ENCODE measurements at places on chromosomes 2 and 18.

DNA sequence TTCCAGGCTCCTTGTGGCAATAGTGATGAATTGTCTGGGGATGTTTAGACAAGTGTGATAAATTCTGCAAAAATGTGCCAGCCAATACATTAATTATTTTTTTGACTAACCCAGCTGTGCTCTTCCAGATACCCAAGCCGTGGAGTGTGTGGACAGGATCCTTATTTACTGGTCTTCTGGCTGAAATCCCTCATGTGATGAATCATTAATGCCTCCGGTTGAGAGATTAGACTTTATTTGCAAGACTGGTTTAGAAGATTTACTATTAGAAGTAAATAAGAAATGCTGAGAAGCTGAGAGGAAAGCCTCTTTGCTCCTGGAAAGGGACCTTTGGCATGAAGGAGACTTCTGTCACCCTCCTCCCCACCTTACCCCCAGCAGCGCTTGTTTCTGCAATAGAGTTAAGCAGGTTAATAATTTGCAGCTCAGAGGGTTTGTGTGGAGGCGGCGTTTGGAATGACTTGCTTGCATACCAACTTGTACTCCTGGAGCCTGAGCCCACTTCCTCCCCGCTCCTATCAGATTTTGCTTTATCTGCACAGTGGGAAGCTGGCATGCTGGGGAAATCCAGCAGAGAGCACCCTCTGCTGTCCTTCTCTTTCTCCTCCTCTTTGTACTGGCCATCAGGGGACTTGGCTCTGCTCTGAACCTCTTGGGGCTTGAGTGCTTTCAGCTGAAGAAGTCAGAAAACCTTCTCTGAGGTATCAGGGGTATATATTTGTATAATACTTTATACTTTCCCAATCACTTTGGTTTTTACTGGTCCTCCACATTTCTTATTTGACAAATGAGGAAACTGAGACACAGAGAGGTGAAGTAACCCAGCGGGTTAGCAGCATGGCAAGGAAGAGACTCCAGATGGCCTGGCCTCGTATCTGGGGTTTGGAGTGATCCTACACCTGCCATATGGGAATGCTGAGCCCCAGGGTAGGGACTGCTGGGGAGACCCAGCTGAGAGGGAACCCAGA lies 16.3 kb downstream of the SLC3A1 start:
- no peak for DNase-seq
- H3K4me1 ChIP-seq = peaks cover 16% of the 10 kb centered on the region
- H3K4me3 ChIP-seq = no peak overlapping the region
- H3K27me3 ChIP-seq = no peaks in the 10 kb centered on the region

- no peak overlapping the region for H3K4me3 ChIP-seq
- no peak for DNase-seq
- no peaks in the 10 kb centered on the region for H3K27me3 ChIP-seq
- no peak overlapping the region for H3K27ac ChIP-seq
- peaks cover 39% of the 10 kb centered on the region for H3K4me1 ChIP-seq
- H3K36me3 ChIP-seq = no peaks in the 10 kb centered on the region
Measured at GRCh38 chr2:71100195-71100964, 29.6 kb downstream of the MCEE start.

DNA sequence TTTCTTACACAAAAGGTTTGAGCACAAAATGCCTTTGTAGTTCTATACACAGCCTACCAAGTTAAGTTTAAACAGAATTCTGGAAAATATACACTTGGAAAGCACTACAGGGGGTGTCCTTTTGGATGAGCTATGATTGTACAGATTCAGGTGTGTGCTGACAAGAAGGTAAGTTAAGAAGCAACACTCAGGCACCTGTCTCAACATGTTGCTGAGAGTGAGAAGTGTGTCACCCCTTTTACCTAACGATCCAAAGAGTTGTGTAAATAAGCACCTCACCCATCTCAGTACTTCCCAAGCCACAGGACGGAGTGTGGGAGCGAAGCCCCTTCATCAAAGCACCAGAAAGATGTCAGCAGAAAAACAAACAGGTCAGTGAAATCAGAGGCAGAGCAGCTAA lies 109.5 kb upstream of the DAPL1 start:
- DNase-seq = no peak
- peaks cover 13% of the 10 kb centered on the region for H3K36me3 ChIP-seq
- no peaks in the 10 kb centered on the region for H3K27me3 ChIP-seq
- H3K27ac ChIP-seq = peak overlapping the region; percentile 9

DNA sequence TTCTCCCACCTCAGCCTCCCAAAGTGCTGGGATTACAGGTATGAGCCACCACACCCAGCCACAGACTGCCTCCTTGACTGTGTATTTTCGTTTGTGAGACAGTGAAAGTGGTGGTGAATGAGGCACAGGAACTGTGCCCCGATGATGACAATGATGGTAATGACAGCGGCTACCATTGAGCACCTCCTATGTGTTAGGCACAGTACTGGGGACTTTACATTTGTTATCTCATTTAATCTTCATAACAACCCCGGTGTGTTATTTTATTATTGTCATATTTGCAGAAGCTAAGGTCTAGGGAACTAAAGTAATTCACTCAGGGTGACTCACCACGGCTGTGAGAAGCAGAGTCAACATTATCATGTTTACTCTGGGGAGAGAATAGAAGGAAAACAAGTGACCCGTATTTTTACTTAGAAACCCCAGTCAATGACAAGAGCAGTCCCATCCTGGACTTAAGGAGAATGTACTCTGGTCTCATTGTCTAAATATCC lies 77.6 kb upstream of the ALPP start:
- H3K36me3 ChIP-seq = no peaks in the 10 kb centered on the region
- no peaks in the 10 kb centered on the region for H3K27me3 ChIP-seq
- H3K4me3 ChIP-seq = no peak overlapping the region
- no peak for DNase-seq
- H3K4me1 ChIP-seq = no peaks in the 10 kb centered on the region

- no peak overlapping the region for H3K27ac ChIP-seq
- no peaks in the 10 kb centered on the region for H3K4me1 ChIP-seq
- peaks cover 38% of the 10 kb centered on the region for H3K36me3 ChIP-seq
- no peaks in the 10 kb centered on the region for H3K27me3 ChIP-seq
- no peak overlapping the region for H3K4me3 ChIP-seq
Measured at GRCh38 chr2:216424274-216424673, 12.0 kb downstream of the SMARCAL1 start.

- no peaks in the 10 kb centered on the region for H3K4me1 ChIP-seq
- H3K27me3 ChIP-seq = no peaks in the 10 kb centered on the region
- H3K4me3 ChIP-seq = no peak overlapping the region
- H3K27ac ChIP-seq = no peak overlapping the region
- no peak for DNase-seq
Measured at GRCh38 chr2:121297217-121297830, 12.3 kb upstream of the TFCP2L1 start.

GRCh38 chr2:74658516-74658915 lies 4.5 kb downstream of the SEMA4F start:
- H3K27me3 ChIP-seq = no peaks in the 10 kb centered on the region
- no peak overlapping the region for H3K27ac ChIP-seq
- peaks cover 1% of the 10 kb centered on the region for H3K36me3 ChIP-seq

GRCh38 chr18:32160547-32160946 lies 29.3 kb upstream of the MEP1B start:
- peaks cover 7% of the 10 kb centered on the region for H3K4me1 ChIP-seq
- no peak overlapping the region for H3K4me3 ChIP-seq
- no peak overlapping the region for H3K27ac ChIP-seq
- no peak for DNase-seq

DNA sequence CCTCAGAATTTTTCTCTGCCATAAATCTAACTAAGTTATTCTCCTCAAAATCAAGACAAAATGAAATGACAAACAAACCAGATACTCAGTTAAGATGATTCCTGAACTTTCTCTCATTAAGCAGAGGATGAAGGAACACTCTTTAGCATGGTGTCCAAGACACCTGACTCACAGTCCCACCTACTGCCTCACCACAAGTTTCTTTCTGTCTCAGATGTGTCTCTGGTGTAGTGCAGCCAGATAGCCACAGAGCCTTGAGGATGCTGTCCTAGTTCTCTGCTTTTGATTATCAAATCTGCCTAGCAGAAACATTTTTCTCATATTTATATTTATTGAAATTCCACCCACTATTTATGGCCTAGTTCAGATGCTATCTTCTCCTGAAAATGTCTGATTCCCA lies 103.6 kb upstream of the TMEM200C start:
- H3K36me3 ChIP-seq = no peaks in the 10 kb centered on the region
- H3K27ac ChIP-seq = no peak overlapping the region
- H3K4me1 ChIP-seq = no peaks in the 10 kb centered on the region
- DNase-seq = no peak
- no peaks in the 10 kb centered on the region for H3K27me3 ChIP-seq
- H3K4me3 ChIP-seq = no peak overlapping the region

DNA sequence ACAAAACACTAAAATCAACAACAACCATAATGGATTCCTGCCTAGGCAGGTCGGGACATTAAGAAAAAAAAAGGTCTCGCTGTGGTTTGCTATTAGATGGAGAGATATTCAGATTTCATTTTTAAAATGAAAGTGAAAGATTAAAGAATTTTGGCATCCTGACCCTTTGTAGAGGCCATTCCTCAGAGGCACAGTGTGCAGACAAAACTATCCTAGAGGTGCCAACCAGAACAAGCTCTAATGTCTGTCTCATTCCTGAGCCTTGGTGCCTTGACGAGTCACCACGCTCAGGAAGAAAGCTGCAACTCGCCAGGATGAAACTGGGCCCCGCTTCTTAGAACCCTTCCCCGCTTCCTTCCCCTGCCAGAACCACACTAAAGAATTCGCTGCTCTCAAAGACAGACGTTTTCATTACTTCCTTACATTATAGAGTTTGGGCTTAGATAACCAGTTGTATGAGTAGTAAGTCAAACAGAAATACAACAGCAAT lies 156.0 kb downstream of the TGIF1 start:
- DNase-seq = no peak
- peak overlapping the region; percentile 91 for H3K27ac ChIP-seq
- no peaks in the 10 kb centered on the region for H3K36me3 ChIP-seq
- H3K27me3 ChIP-seq = no peaks in the 10 kb centered on the region

DNA sequence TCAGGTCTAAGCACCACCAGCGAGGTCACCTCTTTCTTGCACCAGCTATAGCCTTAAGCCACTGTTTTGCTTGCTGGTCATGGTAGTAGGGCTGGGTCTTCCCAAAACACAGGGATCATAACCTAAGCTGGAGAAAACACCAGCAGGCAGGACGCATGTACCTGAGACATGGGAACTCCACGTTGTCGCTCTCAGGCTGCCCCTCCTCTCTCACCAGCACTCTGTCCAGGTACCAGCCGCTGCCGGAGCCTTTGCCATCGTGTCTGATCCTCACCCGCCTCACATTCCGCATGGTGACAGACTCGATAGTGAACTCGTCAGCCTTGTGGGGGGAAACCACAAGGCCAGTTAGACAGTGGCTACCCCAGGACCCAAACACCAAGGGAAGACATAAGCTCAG lies 79.5 kb downstream of the LOXHD1 start:
- H3K4me1 ChIP-seq = no peaks in the 10 kb centered on the region
- no peak for DNase-seq
- no peaks in the 10 kb centered on the region for H3K36me3 ChIP-seq
- H3K27me3 ChIP-seq = peaks cover 8% of the 10 kb centered on the region
- no peak overlapping the region for H3K4me3 ChIP-seq
- H3K27ac ChIP-seq = no peak overlapping the region

GRCh38 chr2:207444756-207445155 lies 85.0 kb upstream of the CREB1 start:
- no peaks in the 10 kb centered on the region for H3K27me3 ChIP-seq
- H3K4me1 ChIP-seq = no peaks in the 10 kb centered on the region
- H3K36me3 ChIP-seq = no peaks in the 10 kb centered on the region
- no peak for DNase-seq

DNA sequence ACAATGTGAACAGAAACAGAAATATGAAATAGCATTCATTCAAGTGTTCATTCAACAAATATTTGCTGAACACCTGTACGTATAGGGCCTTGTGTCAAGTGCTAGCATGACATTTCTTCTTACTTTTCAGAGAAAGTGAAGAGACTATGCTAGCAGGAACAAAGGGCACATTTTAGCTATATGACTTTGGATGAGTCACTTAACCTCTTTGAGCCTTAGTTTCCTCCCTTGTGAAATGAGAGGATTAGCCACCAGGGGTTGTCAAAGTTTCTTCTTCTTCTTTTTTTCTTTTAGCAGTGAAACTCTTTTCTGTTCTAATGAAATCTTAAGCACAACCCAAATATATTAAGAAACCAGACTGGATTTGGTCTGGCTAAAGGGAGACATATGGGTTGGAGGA lies 53.1 kb downstream of the FIGN start:
- no peak overlapping the region for H3K27ac ChIP-seq
- DNase-seq = no peak
- no peaks in the 10 kb centered on the region for H3K4me1 ChIP-seq

DNA sequence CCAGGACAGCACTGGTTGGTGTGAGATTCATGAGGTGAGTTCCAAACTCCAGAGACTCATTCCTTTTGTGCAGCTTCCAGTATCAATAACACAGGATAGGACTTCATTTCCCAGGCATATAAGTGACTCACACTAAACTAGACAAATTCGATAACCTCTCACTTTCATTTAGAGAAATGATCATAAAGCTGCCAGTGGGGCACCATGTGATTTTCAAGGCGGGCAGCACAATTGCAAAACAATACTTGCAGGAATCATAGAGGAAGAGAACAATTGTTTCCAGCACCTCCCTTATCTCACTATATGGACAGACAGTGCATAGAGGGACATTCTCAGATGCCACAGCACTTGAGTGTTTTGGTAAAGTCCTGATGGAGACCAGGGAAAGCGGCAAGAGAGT lies 31.3 kb upstream of the DNAH7 start:
- DNase-seq = no peak
- no peaks in the 10 kb centered on the region for H3K4me1 ChIP-seq
- no peak overlapping the region for H3K4me3 ChIP-seq
- no peak overlapping the region for H3K27ac ChIP-seq
- H3K27me3 ChIP-seq = no peaks in the 10 kb centered on the region

DNA sequence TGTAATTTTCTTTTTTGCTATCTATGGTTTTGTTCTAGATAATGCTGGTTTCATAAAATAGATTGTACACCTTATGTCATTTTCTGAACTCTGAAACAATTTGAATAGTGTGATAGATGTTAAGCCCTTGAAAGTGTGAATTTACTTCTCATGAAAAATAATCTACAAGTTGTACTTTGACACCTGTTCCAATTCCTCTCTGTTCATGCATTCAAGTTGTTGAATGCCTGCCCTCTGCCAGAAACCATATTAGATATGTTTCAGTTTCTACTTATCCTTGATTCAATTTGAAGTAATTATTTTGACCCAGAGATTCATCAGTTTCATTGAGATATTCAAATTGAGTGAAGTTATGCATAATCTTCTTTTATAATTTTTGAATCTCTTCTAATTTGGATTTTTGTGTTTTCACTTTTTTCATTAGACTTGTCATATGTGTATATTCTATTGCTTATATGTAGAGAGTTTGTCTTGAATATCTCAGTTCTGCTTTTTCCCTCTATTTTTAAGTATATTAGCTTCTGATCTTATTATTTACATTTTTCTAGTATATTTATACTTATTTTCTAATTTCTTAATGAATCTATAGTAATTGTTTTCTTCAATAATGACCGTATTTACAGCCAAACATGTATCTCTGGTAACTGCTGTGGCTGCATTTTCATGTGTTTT lies 143.3 kb upstream of the TACR1 start:
- no peak for DNase-seq
- no peaks in the 10 kb centered on the region for H3K4me1 ChIP-seq
- H3K4me3 ChIP-seq = no peak overlapping the region
- H3K27me3 ChIP-seq = no peaks in the 10 kb centered on the region
- H3K27ac ChIP-seq = no peak overlapping the region
- H3K36me3 ChIP-seq = no peaks in the 10 kb centered on the region
